ENCODE measurements at places on chromosomes 16 and 17. TPM values are rescaled to one million over a fixed set of nuclear protein-coding genes. Genes with fewer than 3 reads are reported as not detected.

ANKRD40CL gene
- total RNA-seq: not detected

IKZF3 gene
- total RNA-seq: not detected

DNA sequence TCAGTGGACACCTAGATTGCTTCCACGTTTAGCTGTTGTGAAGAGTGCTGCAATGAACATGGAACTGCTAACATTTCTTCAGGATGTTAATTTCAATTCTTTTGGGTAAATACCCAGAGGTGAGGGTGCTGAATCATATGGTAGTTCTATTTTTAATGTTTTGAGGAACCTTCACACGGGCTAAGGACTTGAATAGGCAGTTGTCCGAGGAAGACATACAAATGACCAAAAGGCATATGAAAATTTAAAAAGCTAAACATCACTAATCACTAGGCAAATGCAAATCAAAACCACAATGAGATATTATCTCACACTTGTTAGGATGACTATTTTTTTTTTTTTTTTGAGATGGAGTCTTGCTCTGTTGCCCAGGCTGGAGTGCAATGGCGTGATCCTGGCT lies 173.3 kb downstream of the PRKCB start:
- no peak for DNase-seq
- no peak overlapping the region for H3K4me3 ChIP-seq
- H3K36me3 ChIP-seq: no peaks in the 10 kb centered on the region
- no peak overlapping the region for H3K27ac ChIP-seq
- no peaks in the 10 kb centered on the region for H3K4me1 ChIP-seq

DNA sequence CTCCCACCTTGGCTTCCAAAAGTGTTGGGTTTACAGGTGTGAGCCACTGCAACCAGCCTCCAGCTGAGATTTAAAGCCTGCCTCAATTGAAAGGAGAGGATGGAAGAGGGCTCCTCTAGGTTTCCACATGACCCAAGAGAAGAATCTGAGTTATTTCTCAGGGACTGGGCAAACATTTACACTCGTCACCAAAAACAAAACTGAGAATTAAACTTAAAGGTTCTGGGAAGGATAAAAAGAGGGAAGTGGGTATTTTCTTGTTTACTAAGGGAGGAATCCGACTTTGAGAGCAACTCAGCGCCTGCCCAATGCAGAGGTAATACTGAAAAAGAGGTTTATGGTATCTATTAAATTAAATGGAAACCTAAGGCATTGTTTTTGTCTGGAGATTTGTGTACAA lies 13.3 kb downstream of the HOXB1 start:
- no peaks in the 10 kb centered on the region for H3K36me3 ChIP-seq
- no peak overlapping the region for H3K27ac ChIP-seq
- H3K4me1 ChIP-seq: peaks cover 8% of the 10 kb centered on the region
- H3K27me3 ChIP-seq: peaks cover 92% of the 10 kb centered on the region

DNA sequence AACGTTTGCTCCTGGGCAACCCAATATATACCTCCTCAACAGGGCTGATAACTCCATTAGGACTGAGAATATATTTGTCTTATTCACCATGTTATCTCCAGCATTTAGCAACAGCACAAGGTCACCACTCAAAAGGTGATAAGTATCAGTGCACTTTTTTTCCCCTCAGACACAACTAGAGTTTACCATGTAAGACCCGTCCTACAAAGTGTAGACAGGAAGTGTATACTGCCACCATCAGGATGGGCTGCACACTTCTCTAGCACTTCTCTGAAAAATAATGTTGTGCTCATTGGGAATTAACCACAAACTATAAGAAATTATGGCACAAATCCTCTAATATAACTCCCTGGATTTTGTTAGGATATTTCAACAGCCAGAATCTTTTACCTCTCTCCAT lies 5.7 kb upstream of the VAT1L start:
- H3K27me3 ChIP-seq: peaks cover 21% of the 10 kb centered on the region
- no peak for DNase-seq
- H3K36me3 ChIP-seq: no peaks in the 10 kb centered on the region
- peaks cover under 1% of the 10 kb centered on the region for H3K4me1 ChIP-seq
- no peak overlapping the region for H3K4me3 ChIP-seq

DNA sequence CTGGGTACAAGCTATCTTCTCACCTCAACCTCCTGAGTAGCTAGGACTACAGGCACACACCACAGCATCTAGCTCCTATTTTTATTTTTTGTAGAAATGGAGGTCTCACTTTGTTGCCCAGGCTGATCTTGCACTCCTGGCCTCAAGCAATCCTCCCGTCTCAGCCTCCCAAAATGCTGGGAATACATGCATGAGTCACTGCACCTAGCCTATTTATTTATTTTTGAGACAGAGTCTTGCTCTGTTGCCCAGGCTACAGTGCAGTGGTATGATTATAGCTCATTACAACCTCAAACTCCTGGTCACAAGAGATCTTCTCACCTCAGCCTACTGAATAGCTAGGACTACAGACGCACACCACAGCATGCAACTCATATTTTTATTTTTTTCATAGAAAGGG lies 40.1 kb upstream of the RGS9 start:
- H3K4me1 ChIP-seq: no peaks in the 10 kb centered on the region
- H3K36me3 ChIP-seq: no peaks in the 10 kb centered on the region

GRCh38 chr17:44970136-44970741 lies 2.1 kb upstream of the C1QL1 start:
- peaks cover 20% of the 10 kb centered on the region for H3K4me1 ChIP-seq
- H3K36me3 ChIP-seq: no peaks in the 10 kb centered on the region
- H3K27me3 ChIP-seq: peaks cover 82% of the 10 kb centered on the region
